Fibroblast of pulmonary artery (primary cell): ENCODE measurements at places on chromosomes 12 and 14.

GRCh38 chr12:14664434-14665023 is 31.9 kb downstream of the GUCY2C start:
- peak; percentile 62 for DNase-seq

DNA sequence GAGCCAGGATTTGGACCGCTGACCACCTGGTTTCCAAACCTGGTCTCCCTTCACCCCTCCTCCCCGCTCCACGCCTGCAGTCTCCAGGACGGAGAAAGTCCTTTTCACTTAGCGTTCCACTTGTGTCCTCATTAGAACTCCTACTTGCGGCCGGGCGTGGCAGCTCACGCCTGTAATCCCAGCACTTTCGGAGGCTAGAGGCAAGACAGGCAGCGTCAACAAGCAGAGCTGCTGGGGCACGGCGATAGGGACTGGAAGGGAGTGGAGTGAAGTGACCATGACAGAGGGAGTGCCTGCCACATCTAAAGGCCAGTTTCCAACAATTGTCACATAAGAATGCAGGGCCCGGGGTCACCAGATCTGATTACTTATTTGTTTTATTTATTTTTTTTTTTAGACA is 132.5 kb upstream of the NCOR2 start:
- DNase-seq = no peak

DNA sequence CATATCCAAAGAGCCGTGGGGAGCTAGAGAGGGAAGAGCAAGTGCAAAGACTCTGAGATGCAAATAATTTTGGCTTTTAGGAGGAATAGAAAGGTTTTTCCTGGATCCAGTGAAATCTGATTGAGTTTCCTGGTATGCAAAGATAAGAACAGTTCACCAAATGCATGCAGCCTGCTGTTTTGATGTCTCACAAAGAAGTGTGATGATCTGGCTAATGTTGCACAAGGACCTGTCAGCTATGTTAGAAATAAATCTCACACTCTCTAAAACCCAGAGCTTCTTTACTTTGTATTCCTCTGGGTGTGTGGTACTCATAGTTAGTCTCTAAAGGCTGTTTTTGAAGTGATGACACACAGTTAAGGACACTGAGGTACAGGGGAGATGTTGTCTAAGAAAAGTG is 321.4 kb downstream of the AACS start:
- no peak for DNase-seq

GRCh38 chr12:100733817-100734593 is 60.6 kb upstream of the ANO4 start:
- peak; percentile 65 for DNase-seq

DNA sequence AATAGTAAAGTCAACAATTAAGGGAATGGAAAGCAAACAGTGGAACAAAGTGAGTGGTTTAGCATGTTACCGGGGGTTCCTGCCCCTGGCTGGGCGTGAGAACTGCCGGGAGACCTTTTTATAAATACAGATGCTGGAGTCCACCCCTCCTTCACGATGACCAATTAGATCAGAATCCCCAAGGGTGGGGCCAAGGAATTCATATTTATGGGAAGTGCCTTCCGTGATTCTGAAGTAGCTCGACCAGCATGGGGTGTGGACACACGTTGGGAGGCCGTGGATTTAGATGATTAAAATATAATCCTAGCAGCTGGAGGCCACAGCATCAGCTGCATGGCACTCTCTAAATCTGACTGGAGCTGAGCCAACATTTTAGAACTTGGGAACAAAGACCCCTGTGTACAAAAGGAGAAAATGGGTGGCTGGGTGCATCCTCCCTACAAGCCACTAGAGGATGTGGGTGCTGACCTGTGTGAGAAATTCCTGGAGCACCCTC is 87.9 kb downstream of the SRRM4 start:
- no peak for DNase-seq

DNA sequence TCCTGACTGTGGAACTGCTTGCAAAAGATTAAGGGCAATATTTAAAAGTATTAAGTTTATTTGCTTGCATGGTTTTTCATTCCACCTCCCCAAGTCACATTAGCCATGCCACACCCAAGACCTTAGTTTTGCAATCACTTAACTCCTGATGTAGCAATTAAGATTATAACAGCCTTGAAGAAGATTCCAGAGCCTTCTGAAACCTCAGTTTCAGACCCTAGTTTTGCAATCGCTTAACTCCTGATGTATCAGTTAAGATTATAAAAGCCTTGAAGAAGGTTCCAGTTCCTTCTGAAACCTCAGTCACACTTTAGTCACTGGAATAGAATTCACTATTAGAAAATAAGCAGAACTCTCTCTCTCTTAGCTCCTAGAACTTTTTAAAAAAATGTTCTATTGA is 42.7 kb upstream of the DCN start:
- DNase-seq = no peak

GRCh38 chr12:6998715-6999451 is 19.4 kb downstream of the LPCAT3 start:
- no peak for DNase-seq

DNA sequence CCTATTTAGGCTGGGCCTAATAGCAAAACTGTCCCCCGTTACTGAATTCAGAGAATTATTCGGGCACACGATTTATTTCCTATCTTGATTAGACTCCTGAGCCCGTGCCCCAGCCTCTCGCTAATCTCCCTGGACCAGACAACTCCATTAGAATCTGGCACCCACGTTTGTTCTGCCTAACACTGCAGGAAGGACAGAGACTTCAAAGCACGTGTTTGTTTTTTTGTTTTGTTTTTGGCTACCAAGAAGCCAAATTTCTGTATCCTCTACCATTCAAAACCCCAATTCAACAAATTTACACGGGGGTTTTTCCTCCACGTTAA is 4.8 kb downstream of the USP44 start:
- DNase-seq = no peak

DNA sequence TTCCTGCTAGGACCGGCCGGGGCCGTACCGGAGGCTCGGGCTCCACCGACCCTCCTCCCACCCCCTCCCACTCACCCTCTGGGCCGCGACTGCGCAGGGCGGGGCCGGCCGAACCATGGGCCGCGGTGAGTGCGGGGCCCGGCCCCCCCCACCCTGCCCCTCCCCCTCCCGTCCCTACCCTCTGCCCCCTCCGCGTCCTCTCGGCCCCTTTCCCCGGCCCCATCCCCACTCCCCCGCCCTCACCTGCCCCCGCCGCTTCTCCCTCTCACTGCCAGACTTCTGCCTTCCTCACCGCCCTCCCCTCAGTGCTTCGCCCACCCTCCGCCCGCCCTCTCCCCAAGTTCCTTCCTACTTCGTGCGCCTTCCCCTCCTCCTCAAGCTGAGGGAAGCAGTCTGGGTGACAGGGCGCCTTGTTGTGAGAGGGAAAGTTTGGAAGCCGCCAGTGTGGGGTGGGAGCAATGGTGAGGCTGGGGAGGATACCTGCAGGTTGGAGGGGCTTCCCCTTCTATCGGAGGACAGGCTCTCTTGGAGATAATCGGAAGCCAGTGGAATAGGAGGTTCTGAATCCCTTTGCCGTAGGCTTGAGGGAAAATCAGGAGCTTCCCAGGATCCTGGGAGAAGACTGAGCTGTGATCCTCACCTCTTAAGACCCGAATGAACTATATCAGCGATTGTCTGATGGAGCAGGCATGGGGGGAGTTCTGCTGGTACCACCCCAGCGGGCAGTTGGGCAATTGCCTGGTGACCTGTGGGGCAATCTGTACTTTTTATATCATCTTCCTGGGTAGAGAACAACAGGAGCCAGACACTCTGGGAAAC is 472 bp downstream of the MBD6 start:
- DNase-seq = peak; percentile 68
